ENCODE measurements at places on chromosomes 6 and 20. TPM values are rescaled to one million over a fixed set of nuclear protein-coding genes. Genes with fewer than 3 reads are reported as not detected.

PAX1 gene
- total RNA-seq = not detected

ATXN1 gene
- total RNA-seq = 41.6 TPM

SLC12A5 gene
- total RNA-seq = not detected

CGAS gene
- total RNA-seq = 4.1 TPM

CYP39A1 gene
- 4.2 TPM for total RNA-seq

CDH22 gene
- total RNA-seq = 0.17 TPM

CLIC5 gene
- total RNA-seq = 280 TPM

MMP24 gene
- 0.19 TPM for total RNA-seq

SLC32A1 gene
- not detected for total RNA-seq

SNAP91 gene
- total RNA-seq = 2.0 TPM

PCIF1 gene
- 24.2 TPM for total RNA-seq

FAM217A gene
- not detected for total RNA-seq

WFDC12 gene
- not detected for total RNA-seq

TMEM200A gene
- total RNA-seq = not detected
